ENCODE measurements at places on chromosomes 16 and 17. TPM values are rescaled to one million over a fixed set of nuclear protein-coding genes. Genes with fewer than 3 reads are reported as not detected.
A peak's percentile ranks its signal among the peaks of the same experiment; 100 is the strongest.

The AATK gene
- polyA plus RNA-seq = not detected

The MT1H gene
- polyA plus RNA-seq = not detected

The SPEM3 gene
- polyA plus RNA-seq = not detected

The SLC16A13 gene
- polyA plus RNA-seq = 1.3 TPM

- DNase-seq = no peak
- no peaks in the 10 kb centered on the region for H3K27me3 ChIP-seq
- H3K27ac ChIP-seq = peak overlapping the region; percentile 47
- peaks cover 3% of the 10 kb centered on the region for H3K4me1 ChIP-seq
- no peak overlapping the region for H3K4me3 ChIP-seq
Observed at GRCh38 chr17:80855948-80856862, 135.4 kb upstream of the CHMP6 start.

DNA sequence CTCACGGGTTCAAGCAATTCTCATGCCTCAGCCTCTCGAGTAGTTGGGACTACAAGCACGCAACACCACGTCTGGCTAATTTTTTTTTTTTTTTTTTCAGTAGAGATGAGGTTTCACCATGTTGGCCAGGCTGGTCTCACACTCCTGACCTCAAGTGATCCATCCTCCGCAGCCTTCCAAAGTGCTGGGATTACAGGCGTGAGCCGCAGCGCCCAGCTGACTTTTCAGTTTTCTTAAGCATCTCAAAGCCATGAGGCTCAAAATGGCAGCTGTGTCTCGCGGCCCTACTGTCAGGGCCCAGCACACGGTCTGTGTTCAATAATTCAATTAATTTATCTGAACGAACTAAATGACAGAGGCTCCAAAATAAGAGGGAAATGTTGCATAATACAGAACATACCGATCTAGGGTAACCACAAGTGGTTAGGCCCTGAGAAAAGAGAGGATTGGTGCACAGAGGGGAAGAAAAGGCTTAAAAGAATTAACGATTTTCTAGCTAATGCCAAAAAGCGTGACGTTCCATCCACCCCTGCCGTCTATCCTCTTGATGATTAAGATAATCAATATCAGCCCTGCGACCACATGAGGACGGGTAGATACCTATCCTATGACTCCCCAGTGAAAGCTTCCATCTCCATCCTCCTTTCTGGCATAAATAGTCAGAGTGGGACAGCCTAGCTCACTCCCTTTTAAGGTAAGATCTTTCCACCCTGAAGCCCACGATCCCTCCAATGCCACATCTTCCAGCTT, 136.9 kb downstream of the SLC39A11 start:
- no peaks in the 10 kb centered on the region for H3K27me3 ChIP-seq
- peaks cover 6% of the 10 kb centered on the region for H3K4me1 ChIP-seq
- no peak for DNase-seq
- no peaks in the 10 kb centered on the region for H3K36me3 ChIP-seq
- H3K27ac ChIP-seq = no peak overlapping the region

- no peak overlapping the region for H3K27ac ChIP-seq
- H3K4me3 ChIP-seq = no peak overlapping the region
- no peak for DNase-seq
- no peaks in the 10 kb centered on the region for H3K36me3 ChIP-seq
Observed at GRCh38 chr16:9260666-9261065, 169.2 kb downstream of the HAPSTR1 start.

DNA sequence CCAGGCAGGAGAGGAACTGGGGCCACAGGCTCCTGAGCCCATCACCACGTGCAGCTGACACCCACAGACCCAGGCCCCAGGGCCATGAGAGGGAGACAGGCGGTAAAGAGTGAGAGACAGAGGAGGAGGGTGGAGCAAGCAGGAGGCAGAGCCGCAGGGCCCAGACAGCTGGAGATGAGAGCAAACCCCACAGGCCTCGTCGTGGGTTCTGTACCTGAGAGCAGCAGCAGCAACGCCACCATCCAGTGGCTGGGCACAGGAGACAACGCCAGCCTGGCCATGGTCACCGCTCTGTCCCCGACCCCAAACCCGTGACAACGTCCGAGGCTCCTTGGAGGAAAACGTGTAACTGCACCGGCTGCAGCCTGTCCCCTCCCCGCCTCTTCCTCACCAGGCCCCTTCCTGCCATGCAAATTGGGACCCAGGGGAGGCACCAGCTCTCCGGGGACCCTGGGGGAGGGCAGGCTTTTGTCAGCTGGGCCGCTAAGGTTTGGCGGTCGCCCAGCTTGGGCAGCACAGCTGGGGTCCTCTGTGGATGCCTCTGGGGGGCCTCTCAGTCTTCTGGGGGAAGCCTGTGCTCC, at the start of gene CD79B:
Gene CD79B, minus strand, starts transcription at position 351 of the 581 bp plus-strand sequence. Its CDS starts 70 bp downstream, at position 281.
- H3K27ac ChIP-seq = peak within 1 kb of the TSS; percentile 96

All from naive B cell (primary cell).